SJSA1 (cell line): ENCODE measurements at places on chromosomes 1 and 21.

DNA sequence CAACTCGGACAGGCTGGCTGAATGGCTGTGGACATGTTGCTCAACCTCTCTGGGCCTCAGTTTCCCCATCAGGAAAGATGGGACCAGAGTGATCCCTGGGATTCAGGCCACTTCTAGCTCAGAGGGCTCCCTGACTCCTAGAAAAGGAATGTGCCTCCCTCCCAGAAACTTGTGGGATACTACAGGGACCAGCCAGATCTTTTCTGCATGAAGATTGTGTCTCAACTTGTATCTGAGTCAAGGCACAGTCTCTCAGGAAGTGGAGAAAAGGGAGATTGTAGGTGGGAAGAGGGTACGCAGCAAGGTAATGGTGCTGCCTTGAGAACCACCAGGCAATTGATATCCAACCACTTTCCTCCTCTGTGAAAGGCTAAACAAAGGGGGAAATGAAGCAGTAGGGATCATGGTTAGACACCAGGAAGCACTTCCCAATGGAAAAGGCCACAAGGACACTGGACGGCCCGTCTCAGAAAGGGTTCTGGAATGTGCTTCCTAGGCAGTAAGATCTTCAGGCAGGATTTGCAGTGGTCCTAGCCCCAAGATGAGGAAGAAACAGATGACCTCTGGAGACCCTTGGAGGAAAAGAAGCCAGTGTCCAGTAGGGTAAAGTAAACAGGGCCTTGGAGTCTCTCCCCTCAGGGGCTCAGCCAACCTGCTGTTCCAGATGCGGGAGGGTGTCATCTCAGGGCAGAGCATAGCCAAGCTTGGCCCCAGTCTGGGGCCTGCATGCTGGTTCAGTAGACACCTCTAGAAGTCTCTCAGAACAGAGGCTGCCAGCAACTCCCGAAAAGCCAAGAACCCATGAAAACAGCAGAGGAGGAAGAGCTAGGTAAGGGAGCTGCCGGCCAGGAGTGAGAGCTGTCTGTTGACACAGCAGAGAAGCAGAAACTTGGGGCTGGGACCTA is 16.8 kb downstream of the IFFO2 start:
- no peak for DNase-seq

DNA sequence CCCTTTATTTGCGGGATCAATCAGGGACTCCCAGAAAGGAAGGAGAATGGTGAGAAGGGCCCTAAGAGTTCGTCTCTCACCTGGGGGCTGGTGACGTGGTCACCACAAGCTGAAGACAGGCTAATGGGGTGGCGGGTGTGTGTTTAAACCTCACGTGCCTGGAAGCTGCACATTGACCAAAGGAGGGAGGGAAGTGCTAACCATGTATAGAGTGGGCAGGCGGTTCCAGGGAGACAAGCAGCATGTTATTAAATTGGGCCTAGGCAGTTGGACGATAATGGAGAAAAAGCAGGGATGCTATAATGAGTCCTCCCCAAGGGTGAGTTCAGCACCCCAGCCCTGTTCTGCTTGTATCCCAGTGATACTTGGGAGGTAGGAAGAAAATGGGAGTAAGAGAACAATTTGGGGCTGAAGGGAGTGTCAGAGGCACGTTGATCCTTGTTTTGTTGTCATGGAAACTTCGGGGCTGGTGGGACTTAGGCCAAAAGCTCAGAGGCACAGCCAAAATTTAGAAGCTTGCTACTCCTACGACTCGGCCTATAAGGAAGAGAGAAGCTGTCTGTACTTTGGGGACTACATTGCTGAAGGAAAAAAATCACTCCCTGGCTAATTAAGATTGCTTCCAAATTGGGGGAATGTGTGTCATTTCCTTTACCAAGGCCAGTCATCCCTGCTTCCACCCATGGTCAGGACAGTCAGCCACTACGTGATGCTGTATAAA is 33.2 kb upstream of the EPHA8 start:
- DNase-seq: no peak

- DNase-seq: no peak
Measured at GRCh38 chr1:191343816-191344215, 814.4 kb upstream of the RGS18 start.

DNA sequence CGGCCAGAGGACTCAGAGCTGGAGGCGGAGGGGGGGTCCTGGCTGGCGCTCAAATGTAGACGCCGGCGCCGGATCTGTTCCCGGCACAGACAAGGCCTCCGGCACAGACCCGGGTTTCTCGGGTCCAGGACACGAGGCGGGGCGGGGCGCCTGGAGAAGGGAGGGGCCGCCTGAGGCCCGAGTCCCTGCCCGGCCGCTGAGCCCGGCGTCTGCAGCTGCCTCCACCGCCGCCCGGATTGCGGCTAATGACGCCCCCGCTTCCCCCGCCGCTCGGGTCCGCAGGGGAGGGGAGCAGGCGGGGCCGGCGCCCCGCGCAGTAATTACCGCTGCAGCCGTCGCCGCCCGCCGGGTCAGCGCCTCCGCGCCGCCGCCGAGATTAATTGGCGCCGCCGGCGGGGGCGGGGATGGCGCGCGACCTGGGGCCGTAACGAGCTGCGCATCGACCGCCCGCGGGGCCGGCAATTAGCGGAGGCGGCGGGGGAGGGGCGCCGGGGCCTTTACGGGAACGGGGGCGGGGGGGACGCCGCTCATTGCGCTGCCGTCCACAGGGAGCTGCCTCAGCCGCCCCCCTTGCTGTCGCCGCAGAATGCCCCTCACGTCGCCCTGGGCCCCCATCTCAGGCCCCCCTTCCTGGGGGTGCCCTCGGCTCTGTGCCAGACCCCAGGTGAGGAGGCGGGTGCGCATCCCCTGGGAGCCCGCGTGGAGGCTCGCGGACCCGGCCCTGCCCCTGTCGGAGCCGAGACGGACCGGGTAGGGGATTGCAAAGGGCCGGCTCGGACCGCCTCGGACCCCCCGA is 17.3 kb downstream of the NOC2L start:
- DNase-seq: peak; percentile 99

- no peak for DNase-seq
Measured at GRCh38 chr1:153122831-153123421, 9.6 kb upstream of the SPRR2F start.

- DNase-seq: no peak
Measured at GRCh38 chr21:43892984-43893535, 28.0 kb downstream of the AGPAT3 start.
